ENCODE measurements at places on chromosomes 12 and 14.

GRCh38 chr14:103031956-103032355 lies 25.4 kb downstream of the CDC42BPB start:
- peak; percentile 33 for DNase-seq

GRCh38 chr14:75835737-75836136 lies 146.1 kb downstream of the TGFB3 start:
- no peak for DNase-seq

GRCh38 chr12:34393086-34393820 lies 371.0 kb downstream of the ALG10 start:
- DNase-seq = no peak

GRCh38 chr12:52631676-52632459 lies 13.5 kb upstream of the KRT73 start:
- DNase-seq = no peak

DNA sequence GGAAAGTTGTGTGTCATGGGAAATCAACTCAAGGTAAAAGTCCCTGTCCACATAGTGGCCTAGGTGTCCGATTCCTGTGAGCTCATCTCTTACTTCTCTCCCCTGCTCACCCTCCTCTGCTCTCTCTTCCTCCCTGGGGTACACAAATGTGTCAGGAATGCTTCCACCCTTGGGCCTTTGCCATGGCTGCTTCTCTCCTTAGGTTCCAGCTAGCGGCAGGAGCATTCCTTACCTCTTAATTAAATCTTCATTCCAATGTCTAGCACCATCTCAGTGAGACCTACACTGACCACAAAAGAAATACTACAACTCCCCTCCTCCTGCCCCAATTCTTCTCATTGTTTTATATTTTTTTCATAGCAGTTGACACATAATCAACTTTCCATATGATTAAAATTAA lies 298.6 kb downstream of the PDZRN4 start:
- no peak for DNase-seq

DNA sequence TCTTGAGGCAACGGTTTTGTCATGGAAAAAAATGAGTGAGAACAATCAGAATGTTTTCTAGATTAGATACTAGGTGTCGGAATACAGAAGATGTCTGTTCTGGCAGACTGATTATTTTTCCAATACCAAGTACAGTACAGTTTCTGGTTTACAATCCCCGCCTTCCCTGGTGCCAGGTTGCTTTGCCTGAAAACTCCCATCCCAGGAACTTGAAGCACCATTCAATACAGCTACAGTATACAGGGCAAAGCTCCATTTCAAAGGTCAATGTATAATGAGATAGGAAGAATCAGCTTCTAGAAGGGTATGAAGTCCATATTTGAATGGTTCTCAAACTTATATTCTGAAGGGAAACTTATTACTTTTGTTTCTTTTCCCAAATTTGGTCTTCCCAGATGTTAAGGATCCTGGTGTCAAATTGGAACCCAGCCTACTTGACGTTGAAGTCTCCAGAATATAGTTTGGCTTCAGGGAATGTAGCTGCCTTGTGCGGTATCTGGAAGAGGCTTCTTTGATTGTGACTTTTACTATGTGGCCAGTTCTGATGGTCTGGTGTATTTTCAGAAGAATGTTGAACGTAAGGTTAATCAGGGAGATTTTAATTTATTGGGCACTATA lies 238.0 kb upstream of the ATP2B1 start:
- no peak for DNase-seq

DNA sequence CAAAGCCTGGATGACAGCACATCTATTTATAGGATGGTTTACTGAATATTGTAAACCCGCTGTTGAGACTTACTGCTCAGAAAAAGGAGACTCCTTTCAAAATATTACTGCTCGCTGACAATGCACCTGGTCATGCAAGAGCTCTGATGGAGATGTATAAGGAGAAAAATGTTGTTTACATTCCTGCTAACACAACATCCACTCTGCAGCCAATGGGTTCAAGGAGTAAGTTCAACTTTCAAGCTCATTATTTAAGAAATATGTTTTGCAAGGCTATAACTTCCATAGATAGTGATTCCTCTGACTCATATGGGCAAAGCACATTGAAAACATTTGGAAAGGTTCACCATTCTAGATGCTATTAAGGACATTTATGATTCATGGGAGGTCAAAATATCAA lies 201.7 kb downstream of the SNAPC1 start:
- no peak for DNase-seq

GRCh38 chr14:46051796-46052195 lies 599.8 kb downstream of the RPL10L start:
- DNase-seq = no peak

- DNase-seq = no peak
Measured at GRCh38 chr12:72323881-72324280, 51.7 kb downstream of the TRHDE start.

- DNase-seq = no peak
Measured at GRCh38 chr12:4011597-4011996, 138.4 kb upstream of the PARP11 start.

DNA sequence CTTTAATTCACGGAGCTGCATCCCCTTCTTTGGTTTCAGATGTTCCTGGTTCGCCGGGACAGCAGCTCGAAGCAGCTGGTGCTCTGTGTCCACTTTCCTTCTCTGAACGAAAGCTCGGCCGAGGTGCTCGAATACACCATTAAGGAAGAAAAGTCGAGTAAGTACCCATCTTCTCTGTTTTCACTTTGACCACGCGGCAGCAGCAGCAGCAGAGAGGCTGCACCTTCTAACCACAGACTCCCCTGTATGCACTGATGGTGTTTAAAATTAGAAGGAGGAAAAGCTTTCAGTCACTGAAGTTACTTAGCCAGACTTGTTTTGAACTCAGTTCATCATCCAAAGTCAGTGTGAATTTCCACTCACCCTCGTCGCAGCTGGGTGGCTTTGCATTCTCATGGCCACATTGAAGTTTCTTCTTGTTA lies 63.8 kb downstream of the RIN3 start:
- no peak for DNase-seq

Data from A549 (cell line).